ENCODE measurements at places on chromosomes 3 and 15. TPM values are rescaled to one million over a fixed set of nuclear protein-coding genes. Genes with fewer than 3 reads are reported as not detected.

The REC114 gene
- not detected for total RNA-seq

DNA sequence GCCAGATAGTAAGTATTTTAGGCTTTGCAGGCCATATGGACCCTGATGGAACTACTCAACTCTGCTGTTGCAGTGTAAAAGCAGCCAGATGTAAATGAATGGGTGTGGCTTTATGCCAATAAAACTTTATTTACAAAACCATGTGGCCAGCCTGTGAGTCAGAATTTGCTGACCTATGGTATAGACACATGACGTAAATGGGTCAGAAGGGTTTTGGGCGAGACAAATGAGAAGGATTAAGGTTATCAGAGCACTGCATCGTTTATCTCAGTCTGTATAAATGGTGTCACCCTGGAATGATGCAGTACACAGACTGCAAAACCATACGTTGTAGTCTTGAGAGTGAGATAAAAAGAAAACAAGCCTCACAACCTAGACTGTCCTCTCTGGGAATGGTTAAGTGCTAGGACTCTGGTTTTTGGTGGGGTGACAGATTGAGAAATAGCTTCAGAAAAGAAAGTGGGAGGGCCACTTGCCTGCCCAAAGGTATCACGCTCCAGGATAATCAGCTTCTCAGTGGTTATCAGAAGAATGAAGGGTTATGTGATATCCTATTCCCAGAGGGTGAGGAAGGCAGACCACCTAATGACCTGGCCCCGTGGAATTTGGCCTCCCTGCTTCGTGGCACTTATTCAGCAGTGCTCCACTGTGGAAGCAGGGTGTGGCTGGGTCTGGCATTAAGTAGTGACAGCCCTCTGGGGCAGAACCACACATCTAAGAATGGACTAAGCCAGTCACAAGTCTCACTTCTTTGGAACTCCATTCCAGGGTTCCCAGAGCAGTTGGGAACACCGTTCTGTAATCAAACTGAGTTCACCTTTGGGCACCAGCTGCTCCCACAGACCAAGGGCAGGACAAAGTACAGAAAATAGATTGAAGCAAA, 46.1 kb downstream of the ABHD5 start:
- no peak for DNase-seq

GRCh38 chr15:70494852-70495571, 268.3 kb downstream of the UACA start:
- no peak for DNase-seq

DNA sequence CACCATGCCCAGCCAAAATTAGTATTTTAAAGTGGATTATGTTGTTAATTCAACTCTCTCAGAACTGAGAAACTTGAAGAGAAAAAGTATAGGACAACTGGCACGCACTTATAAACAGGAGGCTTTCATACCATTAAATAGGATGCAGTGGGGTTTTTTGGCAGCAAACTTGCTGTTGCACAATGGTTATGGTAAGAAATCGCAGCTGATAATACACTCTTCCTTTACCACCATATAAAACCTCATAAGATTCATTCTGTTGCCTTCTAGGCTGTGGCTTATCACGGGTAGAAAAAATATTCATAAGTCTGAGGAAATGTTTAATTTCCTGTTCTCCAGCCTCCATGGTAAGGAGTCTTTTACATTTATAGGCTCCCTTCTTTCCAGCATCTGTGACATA, 95.3 kb downstream of the TMCO5A start:
- no peak for DNase-seq

- DNase-seq, result no peak
Observed at GRCh38 chr3:162014284-162014683, 517.7 kb downstream of the OTOL1 start.

DNA sequence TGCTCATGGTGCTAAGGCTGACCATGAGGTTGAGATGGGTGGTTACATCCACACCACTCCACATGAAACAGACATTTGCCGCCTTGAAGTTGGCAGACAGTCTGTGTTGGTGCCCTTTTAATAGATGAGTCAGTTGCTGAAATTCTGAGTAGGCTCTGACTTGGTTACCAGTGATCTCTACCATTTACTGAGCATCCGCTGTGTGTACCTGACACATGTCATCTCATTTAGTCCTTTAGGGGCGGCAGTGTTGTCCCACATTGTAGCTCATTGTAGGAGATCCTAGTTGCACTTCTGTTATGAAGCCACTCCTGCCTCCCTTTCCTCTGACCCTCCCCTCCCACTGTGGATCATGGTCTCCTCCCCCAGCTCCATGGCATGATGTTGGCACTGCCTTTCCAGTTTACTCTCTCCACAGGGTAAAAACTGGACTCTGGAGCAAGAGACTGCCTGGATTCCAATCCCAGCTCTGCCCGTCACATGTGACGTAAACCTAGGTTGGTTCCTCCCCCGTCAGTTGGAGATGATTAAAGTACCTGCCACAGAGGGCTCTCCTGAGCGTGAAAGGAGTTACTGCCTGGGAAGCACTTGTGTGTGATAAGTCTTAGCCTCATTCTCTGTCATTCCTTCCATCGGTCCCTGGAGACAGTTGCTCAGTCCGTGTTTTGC, 21.6 kb downstream of the SLCO3A1 start:
- DNase-seq, result no peak

DNA sequence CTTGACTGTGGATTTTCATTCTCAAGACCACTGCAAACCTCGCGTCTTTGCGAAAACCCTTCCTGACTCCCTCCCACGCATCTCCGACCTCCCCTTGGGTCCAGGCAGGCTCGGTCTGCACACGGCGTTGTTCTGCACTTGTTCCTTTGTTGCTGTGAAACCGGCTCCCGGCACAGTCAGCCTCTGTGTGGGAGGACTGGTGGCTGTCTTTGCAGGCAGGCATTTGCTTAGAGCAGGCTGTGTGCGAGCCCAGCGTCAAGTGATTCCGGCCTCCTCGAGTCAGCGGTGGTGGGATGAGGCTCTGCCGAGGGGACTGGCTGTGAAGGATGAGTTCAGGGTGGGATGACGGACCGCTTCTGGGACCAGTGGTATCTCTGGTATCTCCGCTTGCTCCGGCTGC, 102.6 kb upstream of the ROPN1 start:
- DNase-seq, result no peak

GRCh38 chr15:37081983-37082382, 18.4 kb downstream of the MEIS2 start:
- DNase-seq, result no peak

The TRIM42 gene
- not detected for total RNA-seq

DNA sequence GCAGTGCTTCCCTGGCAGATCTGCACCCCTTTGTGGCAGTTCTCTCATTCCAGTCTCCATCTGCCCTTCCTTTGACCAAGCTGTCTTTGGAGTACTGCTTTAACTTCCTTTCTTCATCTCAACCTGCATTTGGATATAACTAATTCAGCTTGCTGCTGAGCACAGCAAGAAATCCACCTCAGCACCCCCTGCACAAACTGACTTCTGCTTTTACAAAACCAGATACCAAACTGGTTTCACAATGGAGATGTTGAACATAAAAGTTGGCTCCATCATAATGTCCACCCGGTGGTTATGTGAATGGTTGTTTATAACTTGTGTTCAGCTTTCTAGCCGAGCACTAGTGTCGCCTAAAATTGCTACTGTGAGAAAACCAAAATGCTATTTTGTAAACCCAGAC, 341.1 kb upstream of the SEMA6D start:
- DNase-seq, result no peak

GRCh38 chr3:193313061-193313958, 65.2 kb downstream of the ATP13A5 start:
- DNase-seq, result no peak

DNA sequence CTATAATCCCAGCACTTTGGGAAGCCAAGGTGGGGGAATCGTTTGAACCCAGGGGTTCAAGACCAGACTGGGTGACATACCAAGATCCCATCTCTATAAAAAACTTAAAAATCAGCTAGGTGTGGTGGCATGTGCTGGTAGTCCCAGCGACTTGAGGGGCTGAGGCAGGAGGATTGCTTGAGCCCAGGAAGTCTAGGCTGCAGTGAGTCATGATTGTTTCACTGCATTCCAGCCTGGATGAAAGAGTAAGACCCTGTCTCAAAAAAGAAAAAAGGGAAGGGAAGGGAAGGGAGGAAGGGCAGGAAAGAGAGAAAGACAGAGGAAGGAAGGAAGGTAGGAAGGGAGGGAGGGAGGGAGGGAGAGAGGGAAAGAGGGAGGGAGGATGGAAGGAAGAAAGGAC, 133.7 kb upstream of the LRRN1 start:
- DNase-seq, result no peak

- no peak for DNase-seq
Observed at GRCh38 chr3:56304069-56304468, 164.2 kb downstream of the ERC2 start.

The C3orf85 gene
- not detected for total RNA-seq

The FETUB gene
- not detected for total RNA-seq

The OSBPL10 gene
- 9.0 TPM for total RNA-seq

DNA sequence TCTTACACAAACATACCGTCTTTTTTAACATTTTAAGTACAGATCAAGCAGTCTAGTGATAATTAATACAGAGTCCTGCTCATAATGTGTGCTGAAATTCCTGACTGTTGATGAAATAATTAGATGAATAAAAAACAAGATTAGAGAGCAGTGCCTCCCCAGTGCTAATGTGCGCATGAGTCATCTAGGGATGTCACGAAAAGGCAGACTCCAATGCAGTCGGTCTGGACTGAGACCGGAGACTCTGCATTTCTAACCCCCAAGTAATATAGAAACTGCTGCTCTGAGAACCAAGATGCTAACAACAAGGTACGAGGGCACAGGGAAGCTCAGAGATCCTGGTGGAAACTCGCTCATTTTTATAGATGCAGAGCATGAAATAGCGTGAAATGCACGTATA, 61.4 kb downstream of the COL8A1 start:
- no peak for DNase-seq

DNA sequence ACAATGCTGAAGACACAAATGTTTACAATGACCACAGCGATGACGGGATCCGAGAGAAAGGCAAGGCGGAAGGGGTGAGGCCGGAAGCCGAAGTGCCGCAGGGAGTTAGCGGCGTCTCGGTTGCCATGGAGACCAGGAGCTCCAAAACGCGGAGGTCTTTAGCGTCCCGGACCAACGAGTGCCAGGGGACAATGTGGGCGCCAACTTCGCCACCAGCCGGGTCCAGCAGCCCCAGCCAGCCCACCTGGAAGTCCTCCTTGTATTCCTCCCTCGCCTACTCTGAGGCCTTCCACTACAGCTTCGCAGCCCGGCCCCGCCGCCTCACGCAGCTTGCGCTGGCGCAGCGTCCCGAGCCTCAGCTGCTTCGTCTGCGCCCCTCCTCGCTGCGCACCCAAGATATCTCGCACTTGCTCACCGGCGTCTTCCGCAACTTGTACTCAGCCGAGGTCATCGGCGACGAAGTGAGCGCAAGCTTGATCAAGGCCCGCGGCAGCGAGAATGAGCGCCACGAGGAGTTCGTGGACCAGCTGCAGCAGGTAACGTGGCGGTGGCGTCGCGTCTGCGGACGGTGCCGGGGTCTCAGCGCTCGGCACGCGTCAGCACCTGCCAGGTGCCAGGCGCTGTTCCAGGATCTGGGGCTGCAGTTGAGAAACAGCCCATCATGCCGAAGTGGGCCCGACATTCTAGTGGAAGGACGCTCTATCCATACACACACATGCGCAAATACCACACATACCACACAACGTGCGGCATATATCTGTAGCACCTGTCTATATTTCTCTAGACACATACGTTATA, at the start of gene DLEC1:
TSS of gene DLEC1 (plus strand) at position 108 of the 798 bp plus-strand sequence. CDS start at position 126, 18 bp downstream.
- DNase-seq, result no peak

The ITIH4 gene
- total RNA-seq, result 6.1 TPM

DNA sequence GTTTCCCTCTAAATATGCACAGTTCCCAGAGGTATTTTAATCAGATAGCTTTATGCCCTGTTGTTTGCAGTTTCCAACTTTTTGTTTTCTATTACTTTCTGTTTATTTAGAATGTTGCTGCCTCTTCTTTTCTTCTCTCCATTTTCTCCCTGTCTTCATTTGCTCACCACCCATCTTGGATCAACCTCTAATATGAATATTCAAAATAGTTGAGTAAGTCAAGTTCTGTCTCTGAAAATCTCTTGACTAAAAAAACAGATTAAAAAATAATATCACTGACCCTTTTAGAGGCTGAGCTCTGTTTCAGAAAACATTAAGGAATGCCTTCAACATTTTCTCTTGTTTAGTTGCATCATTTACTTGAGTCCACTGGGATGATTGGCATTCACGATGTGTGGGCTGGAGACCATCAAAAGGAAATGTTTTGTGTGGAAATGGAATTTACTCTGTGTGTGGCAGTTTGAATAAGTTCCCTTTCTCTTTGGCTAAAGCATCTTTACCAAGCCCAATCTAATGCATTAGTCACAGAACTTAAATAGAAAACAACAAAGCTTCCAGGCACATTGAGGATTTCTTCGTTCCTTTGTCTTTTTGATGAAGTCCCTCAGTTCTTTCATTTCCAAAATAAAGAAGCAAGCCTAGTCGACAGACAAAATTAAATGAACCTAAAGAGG, 633.9 kb upstream of the TGFBR2 start:
- no peak for DNase-seq

The TMED3 gene
- total RNA-seq, result 28.5 TPM

The FOXL2NB gene
- 0.41 TPM for total RNA-seq

DNA sequence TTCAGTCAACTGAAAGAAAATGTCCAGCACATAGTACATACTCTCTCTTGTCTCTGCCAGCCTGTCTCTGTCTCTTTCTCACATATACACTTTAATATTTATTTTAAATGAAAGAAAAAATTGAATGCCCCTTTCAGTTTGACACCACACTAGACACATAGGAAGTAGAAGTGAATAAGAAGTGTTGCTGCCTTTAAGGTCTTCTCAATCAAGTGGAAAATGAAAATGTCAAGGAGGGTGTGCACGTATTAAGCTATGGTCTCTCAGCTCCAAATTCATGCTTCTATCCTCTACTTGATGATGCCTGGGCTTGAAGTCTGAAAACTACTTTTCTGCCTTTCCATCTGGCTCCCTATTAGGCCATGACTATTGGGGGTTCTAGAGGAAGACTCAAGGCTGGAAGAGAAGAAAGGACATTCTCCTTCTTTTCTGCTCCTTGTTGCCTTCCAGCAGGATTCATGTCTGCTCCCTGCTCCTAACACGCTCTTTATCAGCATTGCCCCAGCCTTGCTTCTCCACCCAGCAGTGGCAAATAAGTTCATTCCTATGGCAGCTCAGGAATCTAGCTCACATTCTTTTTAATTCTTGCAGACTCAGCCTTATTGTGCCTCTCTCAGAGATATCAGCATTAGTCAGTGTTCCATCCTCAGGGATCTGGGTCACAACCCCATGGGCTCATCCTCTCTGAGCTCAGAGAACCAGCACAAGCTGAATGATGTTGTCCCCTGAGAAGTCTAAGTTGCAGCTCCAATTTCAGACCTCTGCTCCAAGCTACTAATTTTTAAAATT, 609.1 kb upstream of the GRM7 start:
- no peak for DNase-seq

Measured in frontal cortex (tissue), 4 donors.